ENCODE measurements at places on chromosomes 7 and 10.
A peak's percentile ranks its signal among the peaks of the same experiment; 100 is the strongest.

DNA sequence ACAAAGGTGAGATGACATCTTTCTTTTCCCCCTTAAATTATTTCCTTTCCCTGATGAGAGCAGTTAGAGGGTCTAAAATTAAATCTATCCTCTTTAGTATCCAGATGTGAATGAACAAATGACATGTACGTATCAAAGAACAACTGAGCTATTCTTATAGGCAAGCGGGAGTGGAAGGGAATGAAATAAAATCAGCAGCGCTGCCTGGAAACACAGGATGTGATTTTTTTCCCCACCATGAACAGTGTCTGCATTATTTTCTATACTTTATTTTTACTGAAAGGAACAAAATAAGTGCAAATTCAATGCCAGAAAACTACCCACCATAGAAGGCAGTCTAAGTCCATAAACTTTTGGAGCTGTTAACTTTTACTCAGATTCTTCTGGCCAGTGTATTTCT lies 40.6 kb downstream of the SLC26A4 start:
- no peak for DNase-seq

- DNase-seq, result no peak
Observed at GRCh38 chr7:152574892-152575548, 100.9 kb downstream of the XRCC2 start.

DNA sequence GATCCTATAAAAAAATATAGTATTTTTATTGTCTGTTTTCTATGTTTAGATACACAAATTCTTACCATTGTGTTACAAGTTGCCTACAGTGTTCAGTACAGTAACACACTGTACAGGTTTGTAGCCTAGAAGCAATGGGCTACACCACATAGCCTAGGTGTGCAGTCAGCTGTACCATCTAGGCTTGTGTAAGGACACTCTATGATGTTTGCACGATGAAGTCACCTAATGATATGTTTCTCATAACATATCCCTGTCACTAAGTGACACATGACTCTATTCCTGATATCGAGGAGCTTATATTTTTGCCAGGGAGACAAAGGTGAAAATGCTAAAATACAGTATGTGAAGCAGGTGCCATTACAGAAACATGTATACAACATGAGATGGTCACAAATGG lies 18.6 kb downstream of the ZNF25 start:
- DNase-seq, result no peak

GRCh38 chr7:31785101-31785500 lies 98.1 kb downstream of the PPP1R17 start:
- DNase-seq, result no peak

GRCh38 chr10:46042527-46042926 lies 3.5 kb downstream of the MSMB start:
- no peak for DNase-seq

DNA sequence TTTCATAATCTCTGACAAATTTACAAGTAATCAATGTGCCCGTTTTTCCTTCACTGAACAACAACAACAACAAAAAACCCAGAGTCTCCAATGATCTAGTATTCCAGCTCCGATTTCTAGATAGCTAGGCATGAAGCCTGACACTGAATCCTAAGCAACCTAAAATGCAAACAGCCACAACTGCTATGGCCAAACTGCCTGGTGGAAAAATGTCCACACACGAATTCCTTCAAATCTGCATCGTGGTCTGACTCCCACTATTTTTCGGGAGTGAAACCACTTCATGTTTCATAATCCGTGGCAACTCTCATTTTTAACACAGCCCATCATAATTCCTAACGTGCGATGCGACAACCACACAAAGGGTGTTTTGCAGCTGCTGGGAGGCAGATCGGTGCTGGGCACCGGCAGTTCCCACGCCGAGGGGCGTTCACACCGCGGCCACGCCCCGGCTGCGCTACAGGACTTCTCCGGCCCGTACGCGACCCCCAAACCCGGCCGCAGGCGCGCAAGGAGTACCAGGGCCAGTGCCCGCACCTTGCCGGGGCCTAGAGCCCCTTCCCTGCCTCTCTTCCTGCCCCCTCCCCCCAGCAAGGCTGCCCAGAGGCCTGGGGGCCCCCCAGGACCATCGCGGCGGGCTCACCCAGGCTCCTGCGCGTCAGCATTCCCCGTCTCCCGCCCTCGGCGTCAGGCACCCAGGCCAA lies 814 bp downstream of the RUFY2 start:
- DNase-seq, result peak; percentile 26

DNA sequence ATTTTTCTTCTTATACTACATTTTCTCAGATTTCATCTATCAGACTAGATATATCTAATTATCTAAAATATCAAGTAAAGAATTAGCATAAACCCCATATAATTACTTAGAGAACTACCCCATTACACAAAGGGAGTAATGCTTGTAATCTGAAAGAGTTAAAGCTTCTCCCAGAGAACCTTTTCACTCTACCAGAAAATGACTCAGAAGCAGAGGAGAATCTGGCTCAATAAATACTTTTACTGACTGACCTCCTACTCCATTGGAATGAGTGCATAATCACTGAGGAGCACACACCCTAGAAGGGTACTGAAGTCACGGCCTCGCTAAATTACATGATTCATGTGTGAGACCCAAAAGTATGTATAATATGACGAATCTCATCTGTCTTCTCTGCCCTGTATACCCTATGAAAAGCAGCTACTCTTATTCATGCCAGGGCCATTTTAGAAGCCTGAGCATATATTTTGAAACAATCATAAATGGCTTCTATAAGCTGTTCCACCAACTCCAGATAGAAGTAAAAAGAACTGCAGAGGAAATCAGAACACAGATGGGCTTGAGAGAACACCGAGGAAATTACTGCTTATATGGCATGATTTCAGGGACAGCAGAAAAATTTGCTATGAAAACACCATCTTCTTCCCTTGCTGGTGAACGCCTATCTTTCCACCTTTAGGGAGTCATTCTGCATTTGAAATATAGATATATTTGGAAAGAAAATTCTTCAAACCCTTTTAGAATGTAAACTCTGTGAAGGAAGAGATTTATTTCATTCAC lies 32.7 kb downstream of the DNMBP start:
- DNase-seq, result no peak

- no peak for DNase-seq
Observed at GRCh38 chr10:18400201-18400905, 251.0 kb downstream of the NSUN6 start.

- no peak for DNase-seq
Observed at GRCh38 chr7:37249240-37249639, 199.4 kb downstream of the ELMO1 start.

DNA sequence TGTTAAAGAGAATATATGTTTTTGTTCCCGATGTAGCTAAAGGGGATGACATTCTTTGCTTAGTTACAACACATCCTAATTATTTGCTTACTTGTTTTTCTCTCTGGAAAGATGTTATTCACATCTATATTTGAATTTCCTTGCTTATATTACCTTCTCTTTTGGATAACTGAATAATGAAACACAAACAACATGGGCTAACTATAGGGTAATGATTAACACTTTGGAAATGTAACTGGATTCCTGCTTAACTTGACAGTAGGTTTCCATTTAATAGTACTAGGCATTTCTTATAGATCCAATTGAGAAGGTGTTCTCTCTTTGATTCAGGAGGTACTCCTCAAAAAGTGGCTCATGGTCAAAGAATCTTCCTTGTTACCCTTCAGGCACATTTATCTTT lies 141.1 kb downstream of the CCSER2 start:
- DNase-seq, result no peak

- DNase-seq, result no peak
Observed at GRCh38 chr10:98855403-98856189, 380.1 kb downstream of the HPSE2 start.

DNA sequence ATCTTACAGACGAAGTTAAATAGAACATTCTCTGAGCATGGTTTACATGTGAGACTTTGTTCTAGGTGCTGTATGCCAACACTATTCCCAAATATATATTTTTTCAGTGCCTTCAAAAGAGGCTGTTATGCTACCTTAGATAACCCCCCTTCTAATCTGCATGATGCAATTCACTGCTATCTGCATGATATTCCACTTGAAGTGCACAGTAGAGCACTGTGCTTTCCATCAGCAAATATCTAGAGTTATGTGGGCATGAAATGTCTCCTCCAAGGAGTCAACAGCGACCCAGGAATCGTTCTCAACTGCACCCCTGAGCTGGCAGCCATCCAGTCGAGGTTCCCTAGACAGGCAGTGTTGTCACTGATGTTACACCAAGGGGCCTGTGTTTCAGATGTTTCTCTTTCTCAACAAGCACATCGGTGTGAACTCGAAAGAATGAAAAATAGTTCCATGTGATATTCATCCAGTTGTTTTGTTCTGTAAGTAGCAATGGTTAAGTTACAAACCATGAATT lies 88.3 kb downstream of the PDE1C start:
- no peak for DNase-seq

- DNase-seq, result no peak
Observed at GRCh38 chr10:30368065-30368718, 19.1 kb upstream of the MTPAP start.

- DNase-seq, result no peak
Observed at GRCh38 chr7:111475419-111475748, 86.9 kb downstream of the IMMP2L start.

DNA sequence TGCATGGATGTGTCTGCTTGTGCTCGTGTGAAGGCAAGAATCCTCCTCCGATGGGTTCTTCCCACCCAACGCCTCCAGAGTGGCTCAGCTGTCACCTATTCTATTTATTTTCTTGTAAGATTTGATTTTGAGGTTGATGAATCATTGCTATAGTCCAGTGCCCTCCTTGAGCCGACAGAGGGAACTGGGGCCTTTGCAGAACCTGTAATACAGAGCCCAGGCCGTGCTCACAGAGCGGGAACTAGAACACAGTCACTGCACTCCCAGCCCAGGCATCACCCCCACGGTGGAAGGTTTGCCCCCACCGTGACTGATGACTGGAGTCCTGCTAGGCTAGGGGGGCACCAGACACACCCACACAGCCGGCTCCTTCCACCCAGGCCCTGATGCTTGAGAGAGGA lies 2.0 kb downstream of the RARRES2 start:
- DNase-seq, result no peak

GRCh38 chr10:14535457-14536130 lies 204.9 kb upstream of the FRMD4A start:
- DNase-seq, result no peak

- no peak for DNase-seq
Observed at GRCh38 chr10:113609704-113610108, 54.1 kb downstream of the NRAP start.

- DNase-seq, result peak; percentile 76
Observed at GRCh38 chr7:156892081-156892800, 742 bp downstream of the LMBR1 start.

GRCh38 chr7:131249003-131249402 lies 78.7 kb upstream of the MKLN1 start:
- DNase-seq, result no peak

DNA sequence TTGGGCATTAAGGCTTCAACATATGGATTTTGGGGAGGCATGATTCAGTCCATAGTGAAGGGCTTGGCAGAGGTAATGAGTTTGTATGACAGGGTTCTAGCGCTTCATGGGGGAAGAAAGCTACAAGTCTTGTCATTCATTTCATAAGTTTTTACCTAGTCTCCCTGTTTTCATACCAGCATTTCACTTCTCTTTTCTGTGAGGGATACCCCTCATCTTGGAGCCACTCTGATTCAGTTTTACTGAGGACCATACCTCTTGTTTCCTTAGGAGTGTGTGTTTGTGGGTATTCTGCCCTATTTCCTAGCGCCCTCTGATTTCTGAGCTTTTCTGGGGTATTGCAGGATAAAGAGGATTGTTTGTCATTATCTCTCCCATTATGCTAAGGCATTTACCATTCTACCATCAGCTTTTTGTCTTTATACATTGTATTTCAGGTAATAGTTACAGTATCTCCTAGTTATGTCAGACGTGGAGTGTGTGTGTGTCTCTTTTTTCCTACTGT lies 6.8 kb downstream of the RSBN1L start:
- no peak for DNase-seq

DNA sequence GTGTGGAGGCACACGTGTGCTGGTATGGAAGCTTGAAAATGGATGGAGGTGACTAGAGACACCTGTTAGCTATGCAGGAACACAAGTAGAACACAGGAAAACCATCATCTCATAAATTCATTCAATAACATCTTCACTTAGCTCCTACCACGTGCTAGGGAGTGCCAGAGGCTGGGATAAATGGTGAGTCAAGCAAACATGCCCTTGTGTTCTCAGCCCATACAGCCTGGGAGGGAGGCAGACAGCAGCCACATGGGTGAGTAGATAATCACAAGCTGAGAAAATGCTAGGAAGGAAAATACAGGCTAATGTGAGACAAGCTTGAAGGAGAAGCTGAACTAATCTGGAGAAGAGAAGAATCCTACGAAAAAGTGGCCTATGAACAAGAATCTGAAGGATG lies 468.0 kb upstream of the ZMIZ1 start:
- no peak for DNase-seq

- no peak for DNase-seq
Observed at GRCh38 chr10:79069325-79070080, 737 bp downstream of the ZMIZ1 start.

GRCh38 chr7:120964088-120964487 lies 13.5 kb downstream of the ING3 start:
- DNase-seq, result no peak

DNA sequence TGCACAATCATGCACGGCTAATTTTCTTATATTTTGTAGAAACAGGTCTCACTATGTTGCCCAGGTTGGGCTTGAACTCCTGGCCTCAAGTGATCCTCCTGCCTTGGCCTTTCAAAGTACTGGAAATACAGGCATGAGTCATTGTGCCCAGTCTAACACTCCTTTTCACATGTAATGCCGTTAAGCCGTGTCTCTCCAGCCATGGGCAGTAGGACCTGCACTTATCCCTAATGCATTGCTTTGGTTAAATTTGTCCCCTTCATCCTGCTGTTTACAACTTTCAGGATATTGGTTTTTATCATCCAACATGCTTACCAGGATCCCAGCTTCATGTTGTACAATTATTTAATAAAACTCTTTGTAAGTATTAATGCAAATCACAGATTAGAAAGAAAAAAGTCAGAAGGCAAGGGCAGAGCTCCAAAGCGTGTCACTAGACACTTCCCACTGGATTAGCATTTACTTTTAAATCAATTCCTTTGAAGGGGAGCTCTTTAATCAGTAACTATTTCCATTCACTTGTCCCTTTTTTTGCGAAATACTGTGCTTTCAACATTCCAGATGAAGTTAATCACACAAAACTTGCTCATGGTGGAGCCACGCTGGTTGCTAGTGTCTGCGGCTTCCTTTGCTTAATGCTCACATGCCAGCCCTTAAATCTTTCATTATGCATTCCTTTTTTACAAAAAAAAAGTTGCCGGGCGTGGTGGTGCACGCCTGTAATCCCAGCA lies 256.0 kb upstream of the AUTS2 start:
- DNase-seq, result no peak

DNA sequence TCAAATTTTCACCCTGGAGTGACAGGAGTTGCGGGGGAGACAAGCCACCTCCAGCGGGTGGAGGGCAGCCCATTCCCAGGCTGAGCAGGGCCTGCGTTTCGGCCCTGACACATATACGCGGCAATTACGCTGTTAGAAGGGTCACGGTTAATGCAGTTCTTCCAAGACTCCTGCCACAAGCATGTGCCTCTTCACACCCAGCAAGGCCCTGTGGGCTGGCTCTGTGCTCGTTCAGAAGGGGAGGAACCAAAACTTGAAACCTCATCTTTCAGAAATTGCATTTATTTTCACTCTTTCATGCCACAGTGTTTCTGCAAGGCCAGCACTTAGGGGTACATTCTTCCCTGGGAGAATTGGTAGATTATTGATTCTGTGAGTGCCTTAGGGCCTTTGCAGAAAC lies 24.7 kb downstream of the LRMDA start:
- DNase-seq, result no peak

GRCh38 chr7:37311355-37311754 lies 137.3 kb downstream of the ELMO1 start:
- no peak for DNase-seq

GRCh38 chr7:89845952-89846351 lies 308.3 kb upstream of the STEAP1 start:
- DNase-seq, result no peak

- DNase-seq, result no peak
Observed at GRCh38 chr7:137983323-137984008, 18.4 kb downstream of the CREB3L2 start.

Data from NK-92 treated with Interleukin-12 subunit alpha and Interleukin-12 subunit beta, amount 100 ng/mL, for 24 hours (cell line).